Mucosa of gallbladder (tissue), 1 donor: ENCODE measurements at places on chromosomes 3 and 15.
A peak's percentile ranks its signal among the peaks of the same experiment; 100 is the strongest.

- DNase-seq = no peak
Observed at GRCh38 chr3:153268564-153269279, 106.7 kb downstream of the RAP2B start.

DNA sequence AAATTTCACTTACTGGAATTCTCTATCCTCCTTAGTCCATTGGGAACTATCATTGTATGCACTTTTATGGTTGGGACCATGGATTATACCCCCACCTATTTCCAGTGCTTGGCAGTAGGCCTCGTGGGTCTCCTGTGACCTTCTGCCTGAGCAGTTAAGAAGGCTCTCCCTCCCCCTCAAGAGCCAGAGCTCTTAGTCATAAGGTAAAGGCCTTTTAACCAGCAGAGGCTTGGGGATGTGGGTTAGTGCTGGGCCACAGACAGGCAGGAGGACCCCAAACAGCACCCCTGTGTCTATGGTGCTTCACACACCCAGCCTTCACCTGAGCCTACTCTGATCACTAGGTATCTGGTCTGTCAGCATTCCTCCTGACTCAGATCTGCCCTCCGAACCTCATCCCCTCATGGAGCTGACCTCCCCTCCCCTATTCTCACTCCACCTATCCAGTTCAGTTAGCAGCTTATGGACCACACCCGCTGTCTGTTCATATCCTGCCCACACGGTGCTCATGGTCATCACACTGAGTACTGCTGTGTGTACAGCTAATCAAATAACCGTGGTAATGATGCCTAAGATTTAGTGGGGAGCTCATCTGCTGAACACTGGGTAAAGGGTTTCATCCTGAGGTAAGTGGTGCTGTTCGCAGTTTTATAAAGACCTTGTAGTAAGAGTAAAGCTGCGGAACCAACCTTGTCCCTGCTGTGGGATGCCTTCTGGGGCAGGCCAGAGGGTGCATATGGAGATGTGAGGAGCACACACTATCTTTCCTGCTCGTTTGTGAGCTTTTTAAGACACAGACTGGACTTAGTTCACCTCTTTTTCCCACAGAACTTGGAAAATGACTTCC is 40.9 kb downstream of the KLHL18 start:
- DNase-seq = no peak

DNA sequence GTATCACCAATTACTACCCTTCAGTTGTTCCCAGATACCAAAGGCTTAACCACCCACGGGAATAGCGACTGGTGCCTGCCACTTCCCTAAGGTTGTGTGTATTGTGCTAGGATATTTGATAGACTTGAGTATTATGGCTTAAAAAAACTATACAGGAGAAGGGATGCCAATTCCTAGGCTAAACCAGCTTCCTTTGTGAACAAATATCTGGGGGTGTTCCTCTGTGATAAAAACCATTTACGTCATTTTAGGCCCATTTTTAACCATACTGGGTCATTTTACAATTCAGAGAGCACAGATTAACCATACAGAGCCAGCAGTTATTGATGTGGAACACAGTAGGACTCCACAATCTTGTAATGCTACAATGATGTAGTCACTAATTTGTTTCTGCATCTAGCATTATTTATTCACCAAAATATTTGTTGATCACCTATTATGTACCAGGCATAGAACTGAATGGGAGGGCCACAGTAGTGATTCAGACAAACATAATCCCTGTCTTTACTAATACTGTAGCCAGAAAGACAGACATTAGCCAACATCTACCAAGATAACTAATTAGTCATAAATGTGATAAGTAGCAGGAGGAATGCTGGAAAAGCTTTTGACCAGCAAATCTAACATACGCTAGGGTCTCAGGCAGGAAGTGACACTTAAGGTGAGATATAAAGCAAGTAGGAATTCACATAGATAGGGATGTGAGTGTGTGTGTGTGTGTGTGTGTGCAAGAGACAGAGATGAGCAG is 184.8 kb downstream of the MECOM start:
- DNase-seq = no peak

DNA sequence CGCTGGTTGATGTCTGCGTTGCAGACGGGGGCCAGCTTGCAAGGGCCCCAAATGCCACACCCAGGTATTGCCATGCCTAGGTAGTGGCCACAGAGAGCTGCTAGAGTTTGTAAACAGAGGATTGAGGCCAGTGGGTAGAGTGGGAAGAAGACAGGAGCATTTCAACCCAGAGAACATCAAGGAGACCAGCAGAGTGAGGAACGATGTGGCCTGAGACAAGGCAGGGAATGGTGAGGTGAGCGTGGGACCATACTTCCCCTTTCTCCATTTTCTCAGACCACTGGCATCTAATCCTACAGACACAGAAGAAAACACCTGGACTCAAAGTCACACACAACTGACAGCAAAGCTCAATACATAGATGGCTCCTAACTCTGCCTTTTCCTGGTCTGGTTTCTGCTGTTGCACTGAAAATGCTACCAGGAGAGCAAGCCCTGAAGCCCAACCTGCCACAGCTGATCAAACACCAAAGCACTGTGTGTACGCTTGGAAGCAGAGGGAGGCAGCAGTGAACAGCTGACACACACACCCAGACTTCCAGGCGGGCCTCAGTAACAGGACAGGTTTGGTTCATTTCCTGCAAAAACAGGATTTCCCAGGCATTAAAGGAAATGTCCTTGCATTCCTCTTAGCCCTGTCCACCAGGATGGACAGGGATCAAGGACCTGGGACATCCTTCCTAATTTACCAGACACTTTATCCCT is 1.6 kb downstream of the FAM174B start:
- peak; percentile 25 for DNase-seq

GRCh38 chr3:126870608-126871210 is 112.2 kb upstream of the PLXNA1 start:
- no peak for DNase-seq

DNA sequence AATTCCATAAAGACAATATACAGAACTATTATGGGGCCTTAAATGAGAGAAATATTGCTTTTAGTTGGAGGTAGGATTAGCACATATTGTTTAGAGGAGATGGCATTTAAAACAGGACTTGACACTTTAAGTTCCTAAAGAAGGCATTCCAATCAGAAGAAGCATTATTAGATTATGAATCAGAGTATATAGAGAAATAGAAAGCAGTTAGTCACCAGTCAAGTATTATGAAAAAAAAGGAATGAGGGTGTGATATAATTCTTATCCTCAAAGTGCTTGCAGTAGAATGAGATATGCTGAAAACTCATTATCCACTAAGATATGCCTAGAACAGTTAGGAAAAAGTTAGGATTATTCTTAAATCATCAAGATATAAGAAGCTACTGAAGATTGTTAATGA is 456.2 kb downstream of the ZNF385D start:
- no peak for DNase-seq

DNA sequence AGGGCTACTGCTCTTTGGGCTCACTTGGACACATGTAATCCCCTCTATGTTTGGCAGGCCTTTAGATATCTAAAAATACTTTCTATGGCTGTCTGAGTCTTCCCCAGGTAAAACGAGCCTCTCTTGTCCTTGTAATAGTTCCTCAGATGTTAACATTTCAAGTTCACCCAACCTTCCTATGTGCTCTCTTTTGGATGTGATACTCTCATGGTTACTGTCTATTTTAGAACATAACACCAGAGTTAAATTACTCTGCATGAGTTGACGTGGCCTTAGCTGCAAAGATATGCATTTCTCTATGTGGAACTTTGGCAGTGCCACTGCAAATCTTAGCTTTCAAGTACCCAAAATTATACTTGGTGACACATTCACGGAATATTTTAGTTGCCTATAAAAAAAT is 31.9 kb upstream of the CSPG5 start:
- DNase-seq = no peak

GRCh38 chr3:156658732-156659090 is 15.7 kb upstream of the TIPARP start:
- no peak for DNase-seq

- no peak for DNase-seq
Observed at GRCh38 chr3:138450181-138450580, 15.8 kb downstream of the ESYT3 start.

- DNase-seq = no peak
Observed at GRCh38 chr3:120496278-120497002, 45.6 kb upstream of the FSTL1 start.

GRCh38 chr15:74336061-74337005 is 31.1 kb downstream of the CYP11A1 start:
- no peak for DNase-seq

DNA sequence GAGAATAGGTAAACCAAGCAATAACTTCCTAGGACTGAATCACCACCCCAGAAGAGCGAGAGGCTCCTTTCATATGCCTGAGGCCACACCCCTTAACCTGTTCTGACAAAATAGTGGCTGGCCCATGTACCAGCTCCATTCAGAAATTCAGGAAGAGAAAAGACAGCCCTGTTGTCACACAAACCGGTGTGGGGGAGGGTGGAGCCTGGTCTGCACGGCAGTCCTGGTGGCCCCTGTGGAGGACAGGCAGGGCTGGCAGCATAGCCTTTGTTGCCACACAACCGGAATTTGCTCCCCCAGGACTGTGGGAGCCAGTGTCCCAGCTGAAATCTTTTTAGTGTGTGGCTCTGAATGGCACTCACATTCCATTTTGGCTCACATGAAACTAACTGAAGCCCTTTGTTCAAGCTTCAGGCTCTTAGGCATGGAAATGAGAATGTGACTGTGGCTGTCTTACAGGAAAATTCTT is 23.8 kb downstream of the RLBP1 start:
- DNase-seq = no peak

DNA sequence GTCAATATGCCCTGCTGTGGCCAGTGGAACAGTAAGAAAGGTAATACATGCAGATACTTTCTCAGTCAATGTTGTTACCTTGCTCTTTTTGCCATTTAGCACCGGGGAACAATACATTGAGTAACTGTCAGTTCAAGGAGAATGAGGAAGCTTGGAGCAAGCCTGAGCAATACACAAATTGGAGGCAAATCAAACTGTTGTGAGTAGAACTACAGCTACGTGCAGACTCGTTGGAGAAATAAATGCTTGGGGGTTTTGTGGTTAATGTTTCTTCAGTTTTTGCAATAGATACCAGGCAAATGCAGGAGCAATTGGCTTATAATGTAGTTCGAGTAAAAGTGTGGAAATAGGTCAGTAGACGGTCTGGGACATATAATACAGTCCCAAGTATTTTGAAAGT is 587.3 kb upstream of the ROBO1 start:
- DNase-seq = no peak

DNA sequence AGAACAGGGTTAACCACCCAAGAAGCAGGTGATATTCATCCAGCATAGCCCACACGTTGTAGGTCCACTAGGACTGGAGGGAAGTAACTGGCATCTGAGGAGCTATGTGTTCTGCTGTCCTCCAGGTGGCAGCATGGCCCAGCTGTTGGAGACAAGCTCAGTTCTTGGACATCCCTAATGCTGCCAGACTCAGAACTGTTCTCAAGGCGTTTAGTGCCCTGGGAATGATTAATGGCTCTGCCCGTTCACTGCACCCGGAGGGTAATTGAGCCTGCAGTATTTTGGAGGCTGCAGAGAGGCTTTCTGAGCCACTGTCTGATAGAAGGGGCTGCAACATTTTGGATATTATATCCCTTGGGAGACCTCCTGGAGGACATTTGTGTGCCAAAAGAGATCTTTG is 521.3 kb upstream of the SEMA6D start:
- peak; percentile 76 for DNase-seq

GRCh38 chr3:65986285-65986684 is 52.4 kb downstream of the MAGI1 start:
- DNase-seq = no peak

GRCh38 chr3:188267790-188268335 is 113.9 kb downstream of the LPP start:
- DNase-seq = no peak

GRCh38 chr15:86541540-86541939 is 461.9 kb downstream of the AGBL1 start:
- no peak for DNase-seq

DNA sequence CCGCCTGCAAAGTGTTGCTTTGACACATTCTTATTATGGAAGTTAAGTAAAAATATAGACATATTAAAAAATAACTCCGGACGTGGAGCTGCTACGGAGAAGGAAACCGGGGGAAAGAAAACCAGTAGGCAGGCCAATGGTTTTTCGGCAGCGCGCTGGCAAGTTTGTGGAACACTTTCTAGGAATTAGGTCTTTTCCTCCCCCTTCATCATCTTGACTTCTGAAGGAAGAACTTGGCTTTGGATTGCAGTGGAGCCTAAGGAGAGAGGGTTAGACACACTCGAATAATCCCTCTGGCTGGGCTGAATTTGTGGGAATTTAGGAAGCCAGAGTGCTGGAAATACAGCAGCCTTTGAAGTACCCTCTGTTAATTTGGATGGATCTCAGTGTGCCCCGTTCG is 317 bp downstream of the ROBO2 start:
- DNase-seq = no peak

GRCh38 chr3:112348943-112349342 is 16.0 kb downstream of the CD200 start:
- DNase-seq = no peak

DNA sequence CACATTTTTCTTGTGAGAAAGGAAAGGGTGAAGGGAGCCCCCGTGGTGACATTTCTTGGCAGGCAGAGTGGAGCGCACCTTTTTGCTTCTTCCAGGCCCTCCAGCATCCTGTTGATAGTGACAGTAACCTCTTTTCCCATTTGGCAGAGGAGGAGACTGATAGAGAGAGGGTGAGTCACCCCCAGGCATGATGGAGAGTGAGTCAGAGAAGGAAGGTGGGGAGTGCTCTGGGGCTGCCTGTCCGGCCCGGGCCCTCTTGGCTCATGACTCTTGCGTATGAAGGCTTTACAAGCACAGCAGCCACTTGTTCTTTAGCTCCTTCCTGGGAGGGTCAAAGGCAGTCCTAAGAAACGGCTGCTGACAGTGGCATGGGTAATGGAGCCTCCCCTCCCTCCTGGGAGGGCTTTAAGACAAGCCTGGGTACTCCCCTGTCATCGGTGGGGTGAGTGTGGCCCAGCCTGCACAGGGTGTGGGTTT is 16.0 kb downstream of the ANKRD63 start:
- peak; percentile 65 for DNase-seq

DNA sequence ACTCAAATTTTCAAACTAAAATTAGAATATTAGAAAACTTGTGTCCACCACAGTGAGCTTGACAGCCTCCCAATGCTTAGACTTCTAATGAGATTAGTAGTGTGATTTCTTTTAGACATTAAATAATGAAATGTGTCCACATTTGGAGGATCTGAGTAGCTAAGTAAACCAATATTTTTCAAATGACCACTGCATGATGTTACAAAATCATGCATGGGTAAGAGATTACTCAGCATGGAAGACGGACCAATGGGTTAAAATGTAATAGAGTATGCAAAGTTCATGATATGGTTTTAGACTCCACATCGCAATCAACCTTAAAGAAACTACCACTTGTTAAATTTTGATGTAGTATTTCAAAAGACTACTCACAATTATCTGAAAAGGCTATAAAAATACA is 130.6 kb downstream of the IMPG2 start:
- no peak for DNase-seq

- no peak for DNase-seq
Observed at GRCh38 chr15:40245666-40246450, 7.0 kb downstream of the PAK6 start.

- no peak for DNase-seq
Observed at GRCh38 chr3:141403576-141403975, 35.3 kb downstream of the ZBTB38 start.

- peak; percentile 15 for DNase-seq
Observed at GRCh38 chr3:28901018-28901417, 379.9 kb upstream of the RBMS3 start.
